ENCODE measurements at places on chromosomes 1 and 21.

- DNase-seq: no peak
Measured at GRCh38 chr1:22176258-22176657, 33.4 kb upstream of the WNT4 start.

DNA sequence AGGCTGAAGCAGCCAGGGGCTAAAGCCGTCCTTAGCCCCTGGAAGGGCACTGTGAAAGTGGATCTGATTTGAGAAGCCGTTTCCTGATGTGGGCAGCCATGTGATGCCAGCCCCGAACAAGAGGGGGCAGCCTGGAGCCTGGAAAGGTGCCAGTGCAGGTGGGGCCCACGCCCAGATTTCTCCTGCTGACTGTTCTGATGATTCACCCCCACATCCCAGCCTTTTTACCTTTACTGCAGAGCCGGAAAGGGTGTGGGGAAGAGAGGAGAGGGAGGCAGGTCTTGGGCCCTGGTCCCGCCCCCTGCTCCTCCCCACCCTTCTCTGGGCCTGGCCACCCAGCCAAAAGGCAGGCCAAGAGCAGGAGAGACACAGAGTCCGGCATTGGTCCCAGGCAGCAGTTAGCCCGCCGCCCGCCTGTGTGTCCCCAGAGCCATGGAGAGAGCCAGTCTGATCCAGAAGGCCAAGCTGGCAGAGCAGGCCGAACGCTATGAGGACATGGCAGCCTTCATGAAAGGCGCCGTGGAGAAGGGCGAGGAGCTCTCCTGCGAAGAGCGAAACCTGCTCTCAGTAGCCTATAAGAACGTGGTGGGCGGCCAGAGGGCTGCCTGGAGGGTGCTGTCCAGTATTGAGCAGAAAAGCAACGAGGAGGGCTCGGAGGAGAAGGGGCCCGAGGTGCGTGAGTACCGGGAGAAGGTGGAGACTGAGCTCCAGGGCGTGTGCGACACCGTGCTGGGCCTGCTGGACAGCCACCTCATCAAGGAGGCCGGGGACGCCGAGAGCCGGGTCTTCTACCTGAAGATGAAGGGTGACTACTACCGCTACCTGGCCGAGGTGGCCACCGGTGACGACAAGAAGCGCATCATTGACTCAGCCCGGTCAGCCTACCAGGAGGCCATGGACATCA lies at the start of gene SFN:
Gene SFN (plus strand): TSS at position 369 of the 904 bp plus-strand sequence. CDS start 64 bp downstream, at position 433.
- peak; percentile 95 for DNase-seq

DNA sequence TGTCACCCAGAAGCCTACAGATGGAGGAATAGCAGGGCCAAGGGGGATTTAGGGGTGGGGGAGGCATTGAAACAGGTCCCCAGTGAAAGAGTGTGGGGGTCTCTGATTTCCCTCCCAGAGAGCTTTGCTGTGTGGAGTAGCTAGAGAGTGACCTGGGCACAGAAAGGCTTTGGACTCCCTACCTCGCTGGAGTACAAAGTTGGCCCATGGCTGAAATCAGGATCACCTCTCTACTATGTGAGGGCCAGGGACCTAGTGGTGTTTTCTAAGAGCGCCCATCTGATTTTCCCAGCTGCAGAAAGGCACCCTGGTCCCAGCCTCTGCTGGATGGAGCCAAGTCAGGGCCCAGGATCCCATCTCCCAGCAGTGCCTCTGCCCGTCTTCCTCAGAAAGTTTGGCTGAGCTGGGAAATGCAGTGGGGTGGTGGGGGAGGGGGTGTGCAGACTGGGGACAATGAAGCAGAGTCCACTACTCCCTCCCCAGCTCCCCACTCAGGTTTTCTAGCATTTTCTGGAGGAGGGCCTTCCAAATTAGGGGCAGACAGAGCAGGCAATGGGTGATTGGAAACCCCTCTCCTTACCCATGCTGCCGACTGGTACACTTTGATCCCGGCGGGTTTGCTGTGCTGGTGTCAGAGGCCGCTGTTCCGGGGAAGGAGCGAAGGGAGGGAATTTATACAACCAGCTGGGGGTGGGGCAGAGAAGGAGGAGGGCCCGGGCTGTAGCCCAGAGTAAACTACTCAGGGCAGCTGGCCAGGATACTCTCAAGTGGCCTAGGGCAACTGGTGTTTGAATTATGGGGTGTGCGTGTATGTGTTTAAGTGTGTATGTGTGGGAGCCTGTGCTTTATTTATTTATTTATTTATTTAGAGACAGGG lies at the start of gene SELENBP1:
Gene SELENBP1 (minus strand): TSS at position 648 of the 877 bp plus-strand sequence. CDS start 64 bp downstream, at position 584.
- DNase-seq: peak; percentile 68

DNA sequence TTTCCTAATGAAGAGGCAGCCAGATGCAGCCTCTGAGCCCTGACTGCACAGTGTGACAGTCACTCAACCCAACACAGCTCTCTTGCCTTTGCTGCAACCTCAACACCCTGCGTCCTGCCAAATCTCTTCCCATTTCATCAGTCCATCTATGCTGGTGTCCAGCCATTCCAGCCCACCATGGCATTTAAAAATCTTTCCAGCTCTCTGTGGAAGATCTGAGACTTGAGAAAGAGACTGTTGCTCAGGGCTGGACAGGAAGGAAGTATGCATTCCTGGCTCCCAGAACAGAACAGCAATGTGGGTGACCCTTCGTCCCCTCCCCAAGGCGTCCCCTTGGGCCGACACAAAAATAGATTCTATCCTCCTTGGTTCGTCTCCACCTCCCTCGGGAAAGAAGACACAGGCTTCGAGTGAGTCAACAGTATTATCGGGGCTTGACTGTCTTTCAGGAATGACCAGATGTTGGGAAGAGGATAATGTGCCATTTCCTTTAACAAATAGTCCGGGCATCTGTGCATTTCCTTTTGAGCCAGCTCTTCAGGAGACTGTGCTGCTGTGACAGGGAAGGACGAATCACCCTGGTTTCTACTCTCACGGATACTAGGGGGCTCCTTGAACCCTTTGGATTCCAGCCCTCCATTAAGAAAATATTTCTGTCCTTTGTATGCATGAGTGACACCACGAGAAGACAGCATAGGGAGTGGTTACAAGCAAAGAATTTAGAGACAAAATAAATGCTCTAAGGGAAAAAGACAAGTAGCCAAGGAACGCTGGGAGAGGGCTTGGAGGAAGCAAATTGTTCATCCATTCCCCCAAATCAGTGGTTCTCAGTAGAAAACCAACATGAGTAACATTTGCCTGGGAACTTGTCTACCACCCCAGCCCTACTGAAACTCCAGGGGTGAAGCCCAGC lies 111.4 kb upstream of the CDC42BPA start:
- no peak for DNase-seq

DNA sequence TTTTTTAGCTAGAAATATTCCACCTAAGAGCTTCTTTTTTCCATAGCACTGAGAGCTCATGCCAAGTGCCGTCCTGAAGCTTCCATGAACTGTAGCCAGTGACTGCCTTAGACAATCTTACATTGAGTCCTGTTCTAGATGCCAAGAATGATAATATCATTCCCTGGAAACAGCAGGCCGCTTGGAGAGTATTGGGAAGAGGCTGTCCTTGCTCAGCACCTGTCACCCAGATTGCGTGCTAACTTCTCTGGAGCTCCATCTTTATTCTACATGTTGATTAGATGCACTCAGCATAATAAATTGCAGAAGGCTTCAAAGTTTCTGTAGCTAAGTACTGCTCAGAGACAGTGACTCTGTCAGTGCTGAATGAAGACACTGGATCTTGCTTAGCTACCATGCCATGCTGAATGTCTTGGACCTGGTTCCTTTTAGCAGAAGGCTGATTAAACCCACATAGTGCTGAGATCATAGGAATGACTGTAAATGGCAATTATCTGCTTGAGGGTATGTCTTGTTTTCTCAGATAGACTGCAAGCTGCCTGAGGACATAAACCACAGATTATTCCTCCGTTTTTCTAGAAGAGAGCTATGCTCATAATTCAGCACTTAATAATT lies 83.1 kb upstream of the IRF2BP2 start:
- DNase-seq: no peak

- no peak for DNase-seq
Measured at GRCh38 chr1:210384625-210385024, 55.9 kb downstream of the HHAT start.

DNA sequence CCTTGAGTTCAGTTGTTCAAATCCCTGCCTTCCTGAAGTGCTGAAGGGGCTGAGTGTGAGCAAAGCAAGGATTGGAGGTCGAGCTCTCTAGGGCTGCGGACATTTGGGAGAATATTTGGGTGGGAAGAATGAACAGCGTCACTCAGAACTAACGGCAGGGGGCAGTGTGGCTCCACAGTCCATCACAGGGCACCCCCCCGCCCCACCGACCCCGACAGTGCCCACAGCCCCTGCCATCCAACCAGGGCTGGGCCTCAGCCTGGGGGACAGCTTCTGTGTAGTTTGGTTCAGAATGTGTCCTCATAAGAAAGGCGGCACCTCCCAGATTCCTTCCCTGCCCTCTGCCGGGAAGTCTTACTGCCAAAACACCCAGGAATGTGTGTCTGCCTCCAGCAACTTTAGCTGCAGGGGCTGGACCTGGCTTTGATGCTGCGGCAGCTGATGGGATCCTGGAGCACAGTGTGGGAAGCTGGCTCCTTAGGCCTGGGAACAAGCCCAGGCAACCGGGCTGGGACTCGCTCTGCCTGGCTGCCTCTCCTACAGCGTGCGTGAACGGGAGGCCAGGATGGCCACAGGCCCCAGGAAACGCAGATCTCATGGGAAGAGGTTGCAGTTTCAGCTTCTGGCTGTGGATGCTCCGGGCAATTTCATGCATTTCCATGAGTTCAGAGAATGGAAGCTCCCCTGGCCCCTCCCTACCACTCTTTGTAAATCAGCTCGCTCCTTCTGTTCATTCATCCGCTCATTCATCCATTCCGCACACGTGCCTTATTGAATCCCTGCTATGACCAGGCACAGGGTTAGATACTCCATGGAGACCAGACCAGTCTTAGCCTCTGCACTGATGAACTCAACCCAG lies 104.9 kb upstream of the TMPRSS2 start:
- peak; percentile 50 for DNase-seq

- peak; percentile 23 for DNase-seq
Measured at GRCh38 chr1:30087465-30087864, 635.9 kb downstream of the MATN1 start.

GRCh38 chr1:30111431-30111830 lies 612.0 kb downstream of the MATN1 start:
- peak; percentile 28 for DNase-seq

GRCh38 chr1:78843111-78843510 lies 163.4 kb downstream of the ADGRL4 start:
- DNase-seq: no peak

GRCh38 chr1:220317161-220317560 lies 44.9 kb upstream of the RAB3GAP2 start:
- no peak for DNase-seq

DNA sequence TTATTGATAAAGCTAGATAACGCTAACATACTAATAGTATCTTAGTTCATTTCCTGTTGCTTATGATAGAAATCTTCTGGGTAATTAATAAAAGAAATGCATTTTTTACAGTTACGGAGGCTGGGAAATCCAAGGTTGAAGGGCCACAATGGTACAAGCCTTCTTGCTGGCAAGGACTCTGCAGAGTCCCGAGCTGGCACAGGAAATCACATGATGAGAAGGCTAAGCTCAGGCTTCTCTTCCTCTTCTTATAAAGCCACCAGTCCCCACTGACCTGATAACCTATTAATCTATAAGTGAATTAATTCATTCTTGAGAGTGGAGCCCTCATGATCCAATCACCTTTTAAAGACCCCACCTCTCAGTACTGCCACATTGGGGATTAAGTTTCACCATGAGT lies 82.6 kb downstream of the GPR161 start:
- no peak for DNase-seq

DNA sequence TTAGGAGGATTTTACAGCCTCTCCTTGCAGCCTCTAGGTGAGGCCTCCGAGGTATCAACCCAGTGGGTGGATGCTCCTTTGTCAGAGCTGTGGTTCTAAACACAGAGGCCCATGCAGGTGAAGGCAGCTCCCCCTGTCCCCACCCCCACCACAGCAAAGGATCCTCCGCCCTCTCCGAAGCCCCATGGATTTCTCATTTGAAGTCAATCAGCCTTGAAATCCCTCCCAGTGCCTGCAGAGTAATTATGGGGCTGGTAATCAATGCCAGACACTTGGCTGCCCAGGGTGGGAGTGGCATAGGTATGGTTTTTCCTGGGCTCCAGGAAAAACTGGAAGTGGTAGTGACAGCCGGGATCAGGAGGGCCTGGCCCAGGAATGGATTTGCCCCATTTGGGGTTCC lies 119.5 kb upstream of the CSF3R start:
- DNase-seq: no peak

DNA sequence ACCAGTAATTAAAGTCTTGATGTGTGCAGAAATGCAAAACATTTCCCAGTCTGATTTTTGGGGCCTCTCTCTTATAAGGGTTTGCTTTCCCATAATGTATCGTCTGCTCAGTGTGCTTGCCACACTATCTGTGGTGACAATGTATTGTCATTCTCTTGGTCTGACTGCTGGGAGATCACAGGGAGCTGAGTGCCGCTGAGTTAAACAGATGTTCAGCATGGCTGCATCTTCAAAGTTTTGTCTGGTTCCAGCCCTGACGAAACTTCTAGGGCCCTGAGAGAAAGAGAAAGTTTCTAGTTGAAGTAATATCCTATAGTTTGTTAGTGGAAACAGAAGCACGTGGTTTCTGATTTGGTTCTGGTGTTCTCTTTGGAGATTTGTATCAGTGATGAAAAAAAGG lies 42.6 kb downstream of the DNM3 start:
- no peak for DNase-seq

- DNase-seq: no peak
Measured at GRCh38 chr21:33684923-33685560, 42.7 kb downstream of the ITSN1 start.

- DNase-seq: no peak
Measured at GRCh38 chr1:76770979-76771378, 96.3 kb upstream of the ST6GALNAC5 start.

GRCh38 chr1:31843506-31843905 lies 27.7 kb upstream of the SPOCD1 start:
- DNase-seq: no peak

DNA sequence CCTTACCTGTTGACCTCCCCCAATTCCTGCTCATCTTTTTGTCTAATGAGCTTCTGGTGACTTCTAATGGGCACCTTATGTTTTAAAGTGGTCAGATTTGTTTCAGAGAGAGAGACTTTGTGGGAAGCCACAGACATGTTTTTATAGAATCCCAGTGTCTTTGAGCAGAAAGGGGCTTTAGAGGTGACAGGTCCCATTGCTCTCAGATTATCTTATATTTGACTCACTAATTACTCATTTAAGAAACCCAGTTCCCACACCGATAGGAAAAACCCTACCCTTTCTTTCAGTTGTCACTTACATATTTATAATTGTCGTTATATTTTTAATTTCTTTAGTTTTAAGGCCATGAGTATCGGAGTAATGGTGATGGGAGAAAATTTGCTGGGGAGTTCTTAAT lies 215.5 kb downstream of the CAMTA1 start:
- DNase-seq: no peak

- DNase-seq: no peak
Measured at GRCh38 chr1:241808265-241808664, 39.7 kb upstream of the EXO1 start.

DNA sequence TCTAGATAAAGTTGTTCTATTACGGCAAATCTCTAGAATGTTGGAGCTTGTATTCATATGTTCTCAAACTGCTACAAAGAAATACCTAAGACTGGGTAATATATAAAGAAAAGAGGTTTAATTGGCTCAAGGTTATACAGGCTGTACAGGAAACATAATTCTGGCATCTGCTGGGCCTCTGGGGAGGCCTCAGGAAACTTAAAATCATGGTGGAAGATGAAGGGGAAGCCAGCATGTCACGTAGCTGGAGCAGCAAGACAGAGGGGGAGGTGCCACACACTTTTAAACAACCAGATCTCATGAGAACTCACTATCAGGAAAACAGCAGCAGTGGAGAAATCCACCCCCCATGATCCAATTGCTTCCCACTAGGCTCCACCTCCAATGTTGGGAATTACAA lies 390.4 kb upstream of the ADGRL4 start:
- no peak for DNase-seq

All from A549 (cell line).